ENCODE measurements at places on chromosomes 7 and 10. TPM values are rescaled to one million over a fixed set of nuclear protein-coding genes. Genes with fewer than 3 reads are reported as not detected.

The STAG3 gene
- 6.2 TPM for total RNA-seq

The PROSER2 gene
- 1.3 TPM for total RNA-seq

The LRRD1 gene
- 0.44 TPM for total RNA-seq

The KCND2 gene
- not detected for total RNA-seq

The FKBP6 gene
- total RNA-seq = not detected

The HSPB1 gene
- total RNA-seq = 23.0 TPM

The MOGAT3 gene
- total RNA-seq = not detected

The FAM131B gene
- 0.27 TPM for total RNA-seq

The DNMBP gene
- 2.4 TPM for total RNA-seq

The AUTS2 gene
- 32.4 TPM for total RNA-seq

The GJD4 gene
- not detected for total RNA-seq

The BHLHA15 gene
- total RNA-seq = not detected

The CTNNA3 gene
- not detected for total RNA-seq

The EFCAB10 gene
- 0.86 TPM for total RNA-seq

The VAX1 gene
- total RNA-seq = not detected

The SVIL gene
- 12.3 TPM for total RNA-seq

The ANXA8L1 gene
- not detected for total RNA-seq

The GOLGA7B gene
- total RNA-seq = 14.1 TPM

The SSMEM1 gene
- total RNA-seq = not detected

The RADIL gene
- not detected for total RNA-seq

The NKX1-2 gene
- total RNA-seq = not detected

The INTS1 gene
- 107 TPM for total RNA-seq

The GIMAP4 gene
- total RNA-seq = 90.1 TPM

The UNCX gene
- not detected for total RNA-seq

The DNAJC12 gene
- total RNA-seq = not detected

The SLC26A5 gene
- not detected for total RNA-seq

The CRYGN gene
- total RNA-seq = 0.39 TPM

The SEMA3D gene
- not detected for total RNA-seq

The BTAF1 gene
- total RNA-seq = 75.4 TPM

The MLXIPL gene
- total RNA-seq = not detected

The TAS2R3 gene
- total RNA-seq = 0.59 TPM

The NUDT1 gene
- 17.5 TPM for total RNA-seq

The NME8 gene
- total RNA-seq = not detected

The C10orf62 gene
- total RNA-seq = not detected

The MYL10 gene
- not detected for total RNA-seq

The SKIDA1 gene
- 0.10 TPM for total RNA-seq

The LSM5 gene
- 17.3 TPM for total RNA-seq

The CYP2C9 gene
- not detected for total RNA-seq

The AKR1C8 gene
- 3.2 TPM for total RNA-seq

The MACC1 gene
- total RNA-seq = 1.0 TPM

Measured in CD4-positive, CD25-positive, alpha-beta regulatory T cell (primary cell).